ENCODE measurements at places on chromosomes 1 and 21.

GRCh38 chr1:227900571-227901051 is 47.1 kb downstream of the WNT9A start:
- no peak for DNase-seq

- DNase-seq, result no peak
Observed at GRCh38 chr1:26700711-26701110, 4.9 kb downstream of the ARID1A start.

GRCh38 chr1:214566158-214567104 is 15.0 kb upstream of the PTPN14 start:
- DNase-seq, result no peak

GRCh38 chr1:114707604-114708003 is 9.0 kb downstream of the NRAS start:
- DNase-seq, result no peak

DNA sequence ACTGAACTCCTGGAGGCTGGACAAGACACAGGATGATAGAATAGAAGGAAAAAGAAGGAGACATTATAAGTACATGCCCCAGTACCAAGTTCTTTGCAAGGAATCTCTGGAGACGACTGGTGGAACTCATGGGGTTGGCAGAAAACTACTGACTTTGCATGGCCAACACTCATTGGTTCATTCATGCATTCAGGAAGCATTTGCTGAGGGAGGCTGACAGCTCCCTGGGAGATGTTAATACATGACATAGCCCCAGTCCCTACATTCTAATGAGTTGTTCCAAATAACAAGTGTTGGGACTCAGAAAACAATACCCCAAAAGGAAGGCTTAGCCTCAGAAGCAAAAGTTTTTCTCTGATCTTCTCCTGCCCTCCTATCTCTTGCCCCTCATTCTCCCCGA is 172.8 kb upstream of the IRF2BP2 start:
- DNase-seq, result no peak

DNA sequence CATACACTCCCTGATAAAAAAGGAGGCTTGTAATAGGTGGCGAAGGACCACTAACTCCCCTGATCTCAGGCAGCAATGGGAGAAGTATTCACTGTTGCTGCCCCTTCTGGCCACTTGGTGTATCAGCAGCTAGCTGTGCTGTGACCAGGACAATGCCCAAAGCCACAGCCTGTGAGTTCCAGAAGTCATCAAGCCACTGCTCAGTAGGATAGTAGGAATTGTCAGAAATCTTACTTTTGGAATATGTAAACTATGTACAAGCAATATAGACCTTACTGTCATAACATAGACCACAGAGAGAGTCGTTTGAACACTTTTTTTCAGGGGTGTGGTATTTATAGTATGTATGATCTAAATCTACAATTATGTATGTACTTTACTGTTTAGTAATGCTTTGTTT is 248.3 kb upstream of the CAMK1G start:
- DNase-seq, result peak; percentile 4

GRCh38 chr1:116270316-116271057 is 102.6 kb upstream of the ATP1A1 start:
- DNase-seq, result no peak

GRCh38 chr1:53316424-53316765 is 11.5 kb downstream of the LRP8 start:
- DNase-seq, result no peak

GRCh38 chr1:2989976-2990375 is 31.3 kb upstream of the ACTRT2 start:
- DNase-seq, result no peak

DNA sequence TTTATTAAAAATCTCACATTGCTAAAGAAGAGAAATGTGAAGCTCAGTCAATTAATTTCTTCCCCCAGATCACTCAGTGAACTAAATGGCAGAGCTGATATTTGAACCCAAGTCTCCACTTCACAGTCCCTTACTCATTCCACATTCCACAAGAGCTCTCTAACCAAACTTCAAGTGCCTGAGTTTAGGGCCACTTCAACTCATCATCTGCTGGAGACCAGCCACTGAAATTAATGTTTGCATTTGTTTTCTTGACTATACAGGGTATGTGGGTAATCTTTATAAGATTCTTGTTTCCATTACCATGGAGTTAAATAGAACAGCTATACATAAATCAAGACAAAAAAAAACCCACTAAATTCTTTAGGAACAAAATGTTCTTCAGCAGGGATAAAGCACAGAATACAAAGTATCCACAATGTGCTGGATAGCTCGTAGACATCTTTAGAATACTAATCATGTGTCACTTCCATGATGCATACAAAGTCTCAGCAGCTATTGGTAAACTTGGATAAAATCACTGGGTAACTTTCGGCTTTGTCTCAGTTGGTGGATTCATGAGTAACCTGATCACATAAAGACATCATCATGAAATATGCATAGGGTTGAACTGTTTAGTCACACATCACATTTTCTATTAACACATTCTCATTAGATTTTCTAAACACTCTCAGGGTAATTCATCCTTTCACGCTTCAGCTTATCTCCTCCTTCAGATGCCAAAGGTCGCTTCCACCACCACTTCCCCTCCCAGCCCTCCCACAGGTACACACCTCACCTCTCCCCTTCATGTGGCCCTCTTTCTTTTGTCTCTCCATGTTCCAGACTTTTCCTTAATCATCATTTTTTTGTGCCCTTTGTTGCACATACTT is 89.8 kb downstream of the LRRC53 start:
- no peak for DNase-seq

DNA sequence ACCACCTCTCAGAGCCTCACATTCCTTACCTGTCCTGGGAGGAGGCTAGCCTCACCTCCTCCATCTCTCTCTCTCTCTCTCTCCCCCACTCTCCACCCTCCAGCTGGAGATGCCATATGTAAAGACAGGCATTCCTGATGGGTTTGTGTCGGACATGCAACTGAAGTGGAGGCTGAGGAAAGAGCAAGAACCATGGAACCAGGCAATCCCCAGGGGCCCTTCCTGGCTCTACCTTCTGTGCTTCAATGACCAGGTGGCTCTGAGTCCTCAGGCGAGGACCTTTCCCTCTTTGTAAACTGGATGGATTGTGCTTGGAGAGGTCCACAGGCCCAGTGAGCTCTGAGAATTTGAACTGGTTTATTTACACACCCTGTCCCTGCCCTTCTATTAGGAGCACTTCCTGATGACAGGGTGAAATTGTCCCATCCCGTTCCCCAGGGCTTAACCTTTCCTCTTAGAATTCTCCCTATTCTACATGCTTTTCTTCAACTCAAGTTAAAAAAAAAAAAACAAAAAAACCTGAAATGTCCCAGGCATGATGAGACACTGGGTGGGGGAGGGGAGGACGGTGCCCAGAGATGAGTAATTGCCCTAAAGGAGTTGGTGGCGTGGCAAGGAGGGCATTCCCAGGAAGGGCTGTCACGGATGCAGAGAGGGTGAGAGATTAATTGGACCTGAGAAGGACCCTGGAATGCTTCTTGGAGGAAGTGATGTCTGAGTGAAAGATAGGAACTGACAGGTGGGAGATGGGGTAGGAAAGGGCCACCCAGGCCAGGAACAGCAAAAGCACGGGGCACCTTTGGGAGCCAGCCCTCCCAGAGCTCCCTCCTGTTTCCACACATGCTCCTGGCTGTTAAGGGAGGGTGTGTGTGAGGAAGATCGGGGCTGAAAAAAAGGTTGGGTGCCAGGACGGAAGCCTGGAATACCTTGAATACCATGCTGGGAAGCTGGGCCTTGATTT is 50.2 kb upstream of the WASF2 start:
- no peak for DNase-seq

DNA sequence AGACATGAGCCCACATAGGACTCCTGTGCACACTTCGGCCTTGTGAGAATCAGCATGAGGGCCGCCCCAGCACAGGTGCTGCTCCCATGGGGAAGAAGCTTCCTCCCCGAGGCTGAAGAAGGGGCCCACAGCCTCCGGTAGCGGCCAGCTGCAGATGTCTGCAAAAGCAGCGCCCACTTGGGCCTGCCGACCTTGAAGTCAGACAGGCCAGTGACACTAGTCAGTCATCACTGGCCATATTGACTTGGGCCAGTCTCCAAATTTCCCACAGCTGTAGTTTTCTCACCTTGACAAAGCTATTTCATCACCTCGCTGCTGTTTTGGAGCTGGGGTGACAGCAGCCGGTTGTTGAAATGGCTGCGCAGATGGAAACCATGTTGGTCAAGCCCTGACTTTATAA is 83.0 kb downstream of the RIPK4 start:
- DNase-seq, result no peak

DNA sequence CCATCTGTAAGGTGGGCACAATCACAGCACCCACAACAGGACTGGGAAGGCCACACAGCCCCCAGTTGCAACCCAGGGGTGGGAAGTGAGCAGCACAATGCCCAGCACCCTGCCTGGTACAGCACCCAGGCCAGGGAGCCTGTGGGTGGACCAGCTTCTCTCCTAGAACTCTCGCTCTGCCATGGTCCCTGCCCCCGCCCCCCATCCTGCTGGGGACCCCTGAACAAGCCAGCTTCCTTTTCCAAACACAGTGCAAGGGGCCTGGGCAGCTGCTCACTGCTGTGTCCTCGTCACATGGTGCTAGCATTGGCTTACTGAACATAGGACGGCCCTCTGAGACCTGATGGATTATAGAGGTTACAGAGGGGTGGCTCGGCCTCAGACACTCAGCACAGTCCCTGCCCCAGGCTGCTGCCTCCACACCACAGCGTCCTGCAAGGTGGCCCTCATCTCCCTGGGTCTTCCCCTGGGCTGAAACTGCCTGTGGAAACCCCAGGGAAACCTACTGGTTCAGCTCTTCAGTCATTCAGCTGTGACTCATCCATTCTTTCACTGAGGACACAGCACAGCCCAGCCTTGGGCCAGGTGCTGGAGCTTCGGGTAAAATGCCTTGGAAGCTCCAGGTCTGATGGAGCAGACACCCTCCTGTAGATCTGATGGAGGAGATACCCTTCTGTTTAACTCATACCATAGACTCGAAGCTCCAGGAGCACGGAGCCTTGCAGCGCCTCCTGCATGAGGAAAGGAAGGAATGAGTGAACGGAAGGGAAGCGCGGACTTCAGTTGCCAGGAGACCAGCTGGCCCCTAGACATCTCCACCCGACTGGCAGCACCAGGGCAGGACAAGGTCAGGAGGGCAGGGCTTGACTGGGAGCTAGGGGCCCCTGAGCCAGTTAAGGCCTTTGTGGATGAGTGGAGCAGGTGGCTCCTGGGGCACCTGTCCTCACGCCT is 8.1 kb upstream of the PRDM16 start:
- DNase-seq, result no peak

- no peak for DNase-seq
Observed at GRCh38 chr1:100441146-100441545, 88.8 kb downstream of the CDC14A start.

GRCh38 chr1:226653311-226653921 is 85.7 kb downstream of the ITPKB start:
- DNase-seq, result no peak

GRCh38 chr1:76690766-76691165 is 176.5 kb upstream of the ST6GALNAC5 start:
- no peak for DNase-seq

DNA sequence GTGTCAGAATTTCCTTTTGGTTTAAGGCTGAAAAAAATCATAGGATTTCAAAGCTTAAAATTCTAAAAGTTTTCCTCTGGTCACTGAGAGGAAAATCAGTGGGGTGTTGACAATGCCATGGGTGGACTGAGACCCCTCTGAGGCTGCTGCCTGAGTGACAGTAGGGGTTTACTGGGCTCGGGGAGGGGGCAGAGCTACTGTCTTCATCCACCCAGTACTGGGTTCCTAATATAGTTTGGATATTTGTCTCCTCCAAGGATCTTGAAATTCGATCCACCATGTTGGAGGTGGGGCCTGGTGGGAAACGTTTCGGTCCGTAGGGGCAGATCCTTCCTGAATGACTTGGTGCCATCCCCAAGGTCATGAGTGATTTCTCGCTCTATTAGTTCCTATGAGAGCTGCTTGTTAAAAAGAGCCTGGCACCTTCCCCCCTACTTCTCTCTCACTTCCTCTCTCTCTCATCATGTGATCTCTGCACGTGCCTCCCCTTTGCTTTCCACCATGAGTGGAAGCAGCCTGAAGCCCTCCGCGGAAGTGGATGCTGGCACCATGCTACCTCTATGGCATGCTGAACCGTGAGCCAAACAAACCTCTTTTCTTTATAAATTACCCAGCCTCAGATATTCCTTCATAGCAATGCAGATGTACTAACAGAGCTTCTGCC is 72.3 kb downstream of the MAP10 start:
- no peak for DNase-seq

DNA sequence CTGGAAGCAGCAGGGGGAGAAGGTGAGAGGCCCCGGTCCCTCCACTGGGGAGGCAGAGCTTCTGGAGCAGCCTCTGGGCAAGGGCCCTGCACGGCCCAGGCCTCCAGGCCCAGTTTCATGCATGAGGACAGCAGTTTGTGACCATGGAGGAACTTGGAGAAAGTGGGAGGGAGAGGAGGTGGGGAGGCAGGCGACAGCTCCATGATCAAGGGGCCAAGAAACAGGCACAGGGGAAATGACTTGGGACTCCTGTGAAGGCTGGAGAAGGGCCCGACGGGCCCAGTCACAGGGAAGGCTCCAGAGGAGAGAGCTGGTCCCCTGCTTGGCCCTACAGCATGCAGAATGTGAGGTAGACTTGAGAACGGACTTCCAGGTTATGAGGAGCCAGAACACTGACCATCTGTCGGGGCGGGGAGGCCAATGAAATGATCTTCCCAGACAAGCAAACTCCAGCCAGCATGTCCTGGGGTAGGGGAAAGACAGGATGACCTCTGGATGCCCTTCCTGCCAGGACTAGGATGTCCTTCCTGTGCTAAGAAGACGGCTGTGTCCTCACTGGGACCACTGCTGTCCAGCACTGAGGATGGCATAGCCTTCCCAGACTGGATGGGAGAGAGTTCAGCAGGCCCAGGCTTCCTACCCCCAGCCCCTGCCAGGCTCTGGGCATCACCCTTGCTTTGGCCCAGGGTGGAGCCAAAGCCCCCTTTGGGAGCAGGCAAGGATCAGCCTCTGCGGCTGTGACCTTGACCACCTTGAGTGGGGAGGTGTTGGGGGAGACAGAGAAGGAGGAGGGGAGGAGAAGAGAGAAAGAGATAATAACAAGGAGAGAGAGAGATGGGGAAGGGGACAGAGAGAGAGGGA is 548.2 kb downstream of the PTPRU start:
- no peak for DNase-seq

GRCh38 chr1:40708750-40709099 is 17.2 kb downstream of the NFYC start:
- DNase-seq, result peak; percentile 30

GRCh38 chr1:209435654-209436566 is 147.6 kb upstream of the CAMK1G start:
- DNase-seq, result peak; percentile 20

DNA sequence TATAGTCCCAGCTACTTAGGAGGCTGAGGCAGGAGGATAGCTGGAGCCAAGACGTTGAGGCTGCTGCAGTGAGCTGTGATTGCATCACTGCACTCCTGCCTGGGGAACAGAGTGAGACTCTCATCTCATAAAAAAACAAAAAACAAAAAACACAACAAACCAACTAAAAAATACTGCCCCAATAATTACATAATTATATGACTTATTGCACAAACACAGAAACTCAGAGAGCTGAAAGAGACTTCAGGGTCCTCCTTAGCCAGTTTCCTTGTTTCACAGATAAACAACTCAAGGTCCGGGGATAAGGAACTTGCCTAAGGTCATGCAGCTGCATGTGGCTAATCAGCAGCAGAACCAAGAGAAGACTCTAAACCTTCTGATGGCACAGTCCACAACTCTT is 11.9 kb downstream of the EXTL2 start:
- DNase-seq, result no peak

- DNase-seq, result no peak
Observed at GRCh38 chr1:185608177-185608576, 126.0 kb upstream of the HMCN1 start.

Data from GM18507 (cell line).